Progenitor cell of endocrine pancreas (in vitro differentiated cells): ENCODE measurements at places on chromosomes 13 and 19. TPM values are rescaled to one million over a fixed set of nuclear protein-coding genes. Genes with fewer than 3 reads are reported as not detected.

ZNF285 gene
- total RNA-seq, result 13.1 and 14.3 TPM in 2 replicates

MAST1 gene
- 5.3 and 5.9 TPM in 2 replicates for total RNA-seq

DAPK3 gene
- total RNA-seq, result 105 and 106 TPM in 2 replicates

GSK3A gene
- total RNA-seq, result 53.0 and 54.7 TPM in 2 replicates

OLFM4 gene
- total RNA-seq, result not detected in 2 replicates

CYP4F12 gene
- not detected in 2 replicates for total RNA-seq

KCNN4 gene
- 0.31 and 0.34 TPM in 2 replicates for total RNA-seq

HNRNPA1L2 gene
- 10.7 and 12.0 TPM in 2 replicates for total RNA-seq

KASH5 gene
- total RNA-seq, result not detected in 2 replicates

SCN1B gene
- total RNA-seq, result 1.7 and 1.8 TPM in 2 replicates

HIPK4 gene
- 0.11 TPM in 1 of 2 replicates, not detected in the other for total RNA-seq

MARCHF2 gene
- 21.3 and 23.0 TPM in 2 replicates for total RNA-seq

IL11 gene
- 2.2 and 2.8 TPM in 2 replicates for total RNA-seq

P2RY11 gene
- total RNA-seq, result 20.5 and 23.7 TPM in 2 replicates

FOXA3 gene
- total RNA-seq, result 23.5 and 25.4 TPM in 2 replicates

LRRC63 gene
- total RNA-seq, result 0.24 and 0.42 TPM in 2 replicates

EDNRB gene
- total RNA-seq, result 0.38 and 1.0 TPM in 2 replicates

KIR2DL1 gene
- total RNA-seq, result not detected in 2 replicates

YIPF2 gene
- 49.1 and 53.3 TPM in 2 replicates for total RNA-seq

ARGLU1 gene
- 148 and 149 TPM in 2 replicates for total RNA-seq

PRTN3 gene
- total RNA-seq, result not detected in 2 replicates

FBN3 gene
- total RNA-seq, result 121 and 122 TPM in 2 replicates

PODNL1 gene
- total RNA-seq, result not detected in 2 replicates
